ENCODE measurements at places on chromosomes 6 and 20.

DNA sequence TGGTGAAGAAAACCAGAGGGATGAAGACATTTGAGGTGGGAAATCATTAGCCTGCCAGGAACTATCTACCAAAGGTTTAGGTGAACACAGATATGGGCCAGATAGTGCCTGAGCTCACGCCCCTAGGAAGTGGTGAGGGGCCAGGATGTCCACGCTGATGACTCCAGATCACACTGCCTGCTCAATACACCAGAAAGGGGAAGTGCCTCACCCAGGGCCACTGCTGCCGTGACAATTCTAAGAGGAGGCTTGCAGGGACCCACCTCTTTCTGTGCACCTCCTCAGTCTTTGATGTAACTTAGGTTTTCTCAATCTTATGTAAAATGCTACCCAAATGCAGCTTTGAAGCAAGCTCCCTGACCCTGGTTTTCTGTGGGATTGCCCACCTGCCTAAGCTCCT is 5.4 kb upstream of the RAB44 start:
- DNase-seq, result no peak

DNA sequence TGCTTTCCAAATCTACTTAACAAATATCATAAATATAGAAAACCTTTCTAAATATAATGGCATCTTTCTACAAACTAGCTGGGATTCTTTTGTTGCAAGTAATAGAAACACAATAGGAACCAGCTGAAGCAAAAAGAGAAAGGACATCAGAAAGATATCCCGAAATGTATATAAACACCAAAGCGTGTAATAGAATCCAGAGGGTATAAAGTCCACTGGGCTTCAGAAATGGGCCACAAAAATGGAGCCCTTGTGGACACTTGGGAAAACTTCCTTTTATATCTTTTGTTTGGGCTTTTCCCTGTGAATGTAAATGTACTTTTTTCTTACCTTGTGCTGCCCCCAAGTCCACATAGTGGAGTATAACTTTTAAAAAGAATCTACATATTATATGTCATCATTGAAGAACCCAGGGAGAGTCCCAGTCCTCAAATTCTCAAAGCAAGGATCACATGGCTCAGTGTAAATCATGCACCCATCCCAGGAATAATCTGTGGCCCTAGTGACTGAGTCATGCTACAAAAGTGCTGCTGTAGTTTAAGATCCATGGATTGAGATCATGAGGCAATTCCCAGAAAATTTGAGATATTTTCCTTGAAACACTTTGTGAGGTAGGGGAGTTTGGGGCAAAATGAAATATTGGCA is 457.0 kb downstream of the EPM2A start:
- peak; percentile 20 for DNase-seq

DNA sequence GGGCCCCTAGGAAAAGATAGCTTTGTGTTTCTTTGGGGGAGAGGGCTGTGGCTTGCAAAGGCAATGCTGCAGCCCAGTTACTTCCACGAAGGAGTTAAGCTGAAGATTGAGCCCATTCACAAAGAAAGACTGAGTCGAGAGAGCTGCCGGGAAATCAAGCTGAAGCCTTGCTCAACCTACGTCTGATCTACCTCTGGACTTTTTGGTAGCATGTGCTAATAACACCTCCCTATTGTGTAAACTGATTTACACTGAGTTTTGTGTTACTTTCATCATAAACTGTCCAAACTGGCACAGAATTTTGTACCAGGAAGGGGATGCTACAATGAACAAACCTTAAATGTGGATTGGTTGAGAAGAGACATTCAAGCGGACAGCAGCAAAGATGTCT is 23.5 kb downstream of the BANF2 start:
- no peak for DNase-seq

- DNase-seq, result peak; percentile 41
Observed at GRCh38 chr6:29737707-29738630, 14.7 kb downstream of the HLA-F start.

GRCh38 chr6:158611039-158611438 is 33.5 kb downstream of the DYNLT1 start:
- DNase-seq, result no peak

DNA sequence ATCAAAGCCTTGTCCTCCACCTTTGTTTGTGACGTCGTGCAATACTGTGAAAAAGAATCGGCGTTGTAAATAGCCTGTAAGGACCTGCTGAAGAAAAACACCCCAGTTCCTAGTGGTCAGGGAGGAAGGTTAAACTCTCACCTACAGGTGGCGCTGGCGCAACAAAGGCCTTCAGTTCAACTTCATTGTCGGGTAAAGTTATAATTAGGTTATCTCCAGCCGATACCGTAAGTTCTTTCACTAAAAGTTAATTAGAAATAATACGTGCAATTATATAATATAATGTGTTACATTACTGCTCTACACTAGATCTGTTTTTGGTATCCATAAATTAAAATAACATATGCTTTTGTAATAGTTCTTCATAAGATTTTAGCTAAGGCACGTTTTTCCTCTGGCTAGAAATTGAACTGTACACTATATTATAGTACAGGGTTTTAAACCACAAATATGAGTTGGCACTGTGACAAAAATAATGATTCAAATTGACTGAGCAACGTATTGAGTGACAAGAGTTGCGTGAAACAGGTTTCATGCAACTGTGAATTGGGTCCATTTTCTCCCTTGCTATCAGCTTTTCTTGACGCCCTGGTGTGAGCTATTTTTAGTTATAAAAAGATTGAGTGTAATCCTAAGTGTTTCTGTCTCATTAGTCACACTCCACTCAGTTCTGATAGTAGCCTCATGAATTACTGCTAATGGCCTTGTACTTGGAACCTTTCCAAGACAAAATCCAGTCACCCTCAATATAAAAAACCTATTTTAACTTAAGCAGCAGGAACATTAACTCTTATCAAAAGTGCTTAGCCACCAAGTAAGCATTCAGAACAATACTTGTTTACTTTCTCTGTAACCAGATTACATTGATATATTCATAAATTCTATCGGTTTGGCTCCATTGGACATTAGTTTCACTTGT is 62.3 kb downstream of the KIAA0319 start:
- DNase-seq, result peak; percentile 44

DNA sequence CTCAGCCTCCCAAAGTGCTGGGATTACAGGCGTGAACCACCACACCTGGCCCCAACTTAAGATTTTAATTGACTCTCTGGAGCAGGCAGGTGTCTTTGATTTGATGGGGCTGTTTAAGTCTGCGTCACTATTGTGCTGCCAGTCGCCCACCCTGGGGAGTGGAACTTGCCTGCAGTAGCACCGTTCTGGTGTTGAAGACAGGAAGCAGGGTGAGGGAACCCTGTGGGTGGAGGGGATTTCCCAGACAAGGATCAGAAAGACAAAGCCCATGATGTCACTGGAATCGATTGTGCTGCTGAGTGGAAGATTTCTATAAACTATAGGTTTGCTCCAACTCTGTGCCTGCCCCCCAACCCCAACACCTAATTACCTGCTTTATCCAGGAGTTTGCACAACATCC is 11.0 kb downstream of the ALDH8A1 start:
- DNase-seq, result no peak

GRCh38 chr20:45354423-45355208 is 6.4 kb upstream of the SDC4 start:
- DNase-seq, result no peak

DNA sequence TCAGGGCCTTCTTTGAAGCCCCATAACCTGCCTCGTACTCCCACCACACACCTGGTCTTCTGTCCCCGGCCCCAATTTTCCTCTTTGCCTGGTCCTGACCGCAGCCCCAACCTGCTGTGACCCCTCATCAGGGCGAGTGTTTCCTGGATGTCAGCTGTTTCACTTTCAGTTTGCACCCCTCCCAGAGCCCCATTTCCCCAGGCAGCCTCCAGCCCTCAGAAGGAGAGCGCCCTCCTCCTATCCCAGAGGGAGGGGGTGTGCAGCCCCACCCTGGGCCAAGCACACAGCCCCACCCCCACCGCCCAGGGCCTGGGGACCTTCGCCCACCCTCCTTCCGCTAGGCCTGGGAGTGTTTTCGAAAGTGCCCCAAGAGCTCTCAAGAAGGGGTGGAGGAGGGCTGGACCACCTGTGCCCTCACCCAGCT is 1.5 kb downstream of the BAK1 start:
- DNase-seq, result no peak

DNA sequence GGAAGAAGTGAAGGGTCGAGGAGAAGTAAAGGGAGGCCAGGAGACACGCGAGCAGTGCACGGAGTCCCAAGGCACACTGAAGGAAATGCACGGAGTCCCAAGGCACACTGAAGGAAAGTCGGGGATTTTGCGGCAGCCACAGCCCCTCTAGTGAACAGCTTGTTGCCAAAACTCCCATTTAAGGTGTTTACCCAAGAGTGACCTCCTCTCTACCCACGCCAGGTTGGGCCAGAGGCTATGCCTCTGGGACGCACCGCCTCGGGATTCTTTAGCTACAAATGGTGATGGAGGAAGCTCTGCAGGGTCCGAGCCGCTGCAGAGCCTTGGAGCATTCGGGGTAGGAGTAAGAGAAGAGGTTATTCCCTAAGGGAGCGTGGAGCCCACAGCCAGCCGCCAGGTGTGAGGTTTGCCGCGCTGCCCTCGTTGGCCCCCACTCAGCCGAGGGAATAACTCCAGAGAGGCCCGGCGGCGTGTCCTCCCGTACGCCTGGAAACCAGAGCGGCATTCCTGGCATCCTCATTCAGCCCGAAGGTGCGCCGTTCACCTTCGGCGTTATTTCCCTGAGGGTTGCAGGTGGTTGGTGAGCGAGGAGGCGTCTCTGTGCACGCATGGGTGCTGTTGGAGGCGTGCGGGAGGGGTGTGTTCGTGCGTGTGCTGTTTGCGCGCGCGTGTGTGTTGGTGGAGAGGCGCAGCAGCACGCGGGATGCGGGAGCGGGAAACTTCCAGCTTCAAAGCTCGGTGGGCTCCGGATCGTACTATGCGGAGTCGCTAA is 3.4 kb upstream of the MAFB start:
- DNase-seq, result no peak

DNA sequence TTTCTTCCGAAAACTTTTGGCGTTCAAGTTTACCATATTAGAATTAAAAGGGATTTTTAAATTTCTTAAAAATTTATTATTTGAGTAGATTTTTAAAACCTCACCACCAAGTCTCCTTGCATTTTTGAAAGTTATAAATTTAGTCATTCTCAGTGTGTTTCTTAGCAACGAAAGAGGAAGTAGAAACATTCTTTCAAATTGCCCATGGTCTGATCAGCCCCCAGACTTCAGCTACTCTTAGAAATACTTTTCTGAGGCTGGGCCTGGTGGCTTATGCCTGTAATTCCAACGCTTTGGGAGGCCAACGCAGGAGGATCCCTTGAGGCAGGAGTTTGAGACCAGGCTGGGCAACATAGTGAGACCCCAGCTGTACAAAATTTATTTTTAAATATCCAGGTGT is 15.1 kb upstream of the RTF2 start:
- no peak for DNase-seq

DNA sequence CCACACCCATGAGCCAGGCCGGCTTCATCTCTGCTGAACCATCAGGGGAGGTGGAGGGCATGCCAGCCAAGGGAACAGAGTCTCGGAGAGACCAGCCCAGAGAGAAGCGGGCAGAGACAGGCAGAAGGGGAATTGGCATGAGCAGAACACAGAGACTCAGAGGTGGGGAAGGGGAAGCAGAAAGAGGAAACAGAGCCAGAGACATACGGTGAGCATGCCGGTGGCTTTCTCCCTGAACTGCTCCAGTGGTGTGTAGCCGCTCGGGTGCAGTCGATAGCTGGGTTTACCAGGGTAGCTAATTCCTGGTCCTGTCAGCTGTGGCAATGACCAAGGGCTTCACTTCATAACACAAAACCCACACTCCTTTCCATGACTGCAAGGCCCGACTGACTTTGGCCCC is 83.6 kb upstream of the CCDC167 start:
- no peak for DNase-seq

DNA sequence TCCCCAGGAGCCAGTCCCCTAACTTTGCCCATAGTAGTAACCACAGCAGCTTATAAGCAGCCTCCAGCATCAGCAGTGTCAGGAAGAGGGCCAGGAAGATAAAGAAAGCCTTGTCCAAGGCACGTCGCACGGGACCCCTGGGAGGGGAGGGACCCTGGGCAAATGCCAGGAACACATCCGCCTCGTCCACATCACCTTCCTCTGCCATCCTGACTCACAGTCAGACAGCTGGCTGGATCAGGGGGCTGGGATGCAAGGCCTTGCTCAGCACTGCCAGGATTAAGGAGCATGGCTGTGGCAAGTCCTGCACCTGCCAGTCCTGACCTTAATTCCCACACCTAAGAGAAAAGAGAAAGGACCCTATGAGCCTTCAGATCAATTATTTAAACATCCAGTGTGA is 11.5 kb upstream of the ZBTB22 start:
- DNase-seq, result no peak

- DNase-seq, result no peak
Observed at GRCh38 chr6:114586298-114586697, 243.5 kb upstream of the HS3ST5 start.

DNA sequence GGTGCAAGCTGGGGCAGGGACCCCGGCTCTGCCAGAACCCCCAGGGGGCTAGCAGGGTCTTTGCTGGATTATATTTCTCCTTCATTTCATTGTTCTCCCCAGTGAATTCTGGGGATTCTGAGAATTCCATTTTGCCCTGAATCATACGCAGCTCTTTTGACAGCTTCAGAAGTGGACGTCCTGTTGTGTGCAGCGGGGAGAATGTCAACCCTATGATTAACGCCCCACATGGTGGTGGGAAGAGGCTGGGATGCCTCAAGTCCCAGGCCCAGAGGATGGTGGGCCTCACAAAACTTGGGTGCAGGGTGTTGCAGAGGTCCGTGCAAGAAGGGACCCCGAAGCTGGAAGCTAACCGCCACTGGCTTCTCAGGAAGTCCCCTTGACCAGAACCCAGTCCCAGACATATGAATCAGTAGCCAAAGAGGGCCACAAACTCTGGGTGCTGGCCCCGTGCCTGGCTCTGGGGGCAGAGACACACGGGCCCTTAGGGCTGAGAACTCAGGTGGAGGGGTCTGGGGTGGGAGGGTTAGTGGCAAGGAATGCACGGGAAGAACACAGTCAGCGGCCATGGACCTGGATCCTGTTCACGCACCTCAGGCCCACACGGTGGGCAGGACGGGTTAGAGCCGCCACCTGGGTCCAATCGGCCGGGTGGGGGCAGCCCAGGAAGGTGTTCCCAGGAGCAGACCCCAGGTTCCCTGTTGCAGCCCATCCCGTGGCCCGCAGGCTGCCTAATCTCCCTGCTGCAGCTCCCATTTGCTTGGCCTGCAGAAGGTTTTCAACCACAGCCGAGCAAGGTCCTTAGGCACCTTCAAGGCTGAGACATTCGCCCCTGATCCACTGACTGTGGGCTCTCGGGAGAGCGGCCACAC is 51.2 kb downstream of the YTHDF1 start:
- no peak for DNase-seq

DNA sequence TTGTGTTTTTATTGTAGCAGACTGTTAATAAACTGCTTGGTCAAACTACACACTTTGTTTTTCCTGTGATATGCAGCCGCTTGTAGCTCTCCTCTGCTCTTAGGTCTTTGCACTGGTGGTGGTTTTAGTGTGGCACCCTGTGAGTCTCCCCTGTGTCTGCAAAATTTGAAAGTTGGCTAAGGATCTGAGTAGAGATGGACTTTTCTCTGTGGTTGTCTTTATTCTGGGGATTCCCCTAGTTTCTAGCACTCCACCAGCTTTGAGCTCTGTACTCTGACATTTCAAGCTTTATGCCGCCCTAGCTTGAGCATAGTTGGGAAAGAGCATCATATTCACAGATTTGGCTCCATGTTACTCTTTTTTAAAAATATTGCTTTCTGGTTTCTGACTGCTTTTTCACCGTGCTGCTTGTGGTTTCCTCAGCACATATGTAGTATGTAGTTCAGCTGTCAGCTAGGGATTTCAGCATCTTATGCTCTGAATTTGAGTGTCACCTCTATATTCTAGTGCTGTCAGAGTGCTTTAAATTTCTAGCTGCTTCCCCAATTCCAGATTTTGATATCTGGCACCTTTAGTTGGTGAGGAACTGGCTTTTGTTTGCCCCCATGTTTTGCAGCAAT is 25.4 kb downstream of the CDYL start:
- DNase-seq, result no peak
